ENCODE measurements at places on chromosomes 3 and 15.

DNA sequence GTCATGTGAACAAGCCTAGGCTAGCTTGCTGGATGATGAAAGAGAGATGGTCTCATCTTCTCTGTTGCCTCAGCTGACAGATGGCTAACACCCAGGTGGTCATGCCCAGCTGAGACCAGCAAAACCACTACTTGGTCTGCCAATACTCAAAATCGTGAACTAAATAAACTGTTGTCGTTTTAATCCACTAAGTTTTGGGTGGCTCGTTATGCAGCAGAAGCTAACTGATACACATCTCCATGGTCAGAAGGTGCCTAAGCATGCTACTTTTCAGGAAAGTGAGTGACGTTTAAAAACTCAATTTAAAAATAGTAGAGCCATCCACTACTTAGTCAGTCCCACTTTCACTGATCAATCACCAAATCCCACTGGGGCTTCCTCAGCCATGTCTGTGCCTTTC is 52.8 kb downstream of the CCR4 start:
- no peak for DNase-seq

- no peak for DNase-seq
Measured at GRCh38 chr15:55654561-55655031, 66.5 kb upstream of the PYGO1 start.

DNA sequence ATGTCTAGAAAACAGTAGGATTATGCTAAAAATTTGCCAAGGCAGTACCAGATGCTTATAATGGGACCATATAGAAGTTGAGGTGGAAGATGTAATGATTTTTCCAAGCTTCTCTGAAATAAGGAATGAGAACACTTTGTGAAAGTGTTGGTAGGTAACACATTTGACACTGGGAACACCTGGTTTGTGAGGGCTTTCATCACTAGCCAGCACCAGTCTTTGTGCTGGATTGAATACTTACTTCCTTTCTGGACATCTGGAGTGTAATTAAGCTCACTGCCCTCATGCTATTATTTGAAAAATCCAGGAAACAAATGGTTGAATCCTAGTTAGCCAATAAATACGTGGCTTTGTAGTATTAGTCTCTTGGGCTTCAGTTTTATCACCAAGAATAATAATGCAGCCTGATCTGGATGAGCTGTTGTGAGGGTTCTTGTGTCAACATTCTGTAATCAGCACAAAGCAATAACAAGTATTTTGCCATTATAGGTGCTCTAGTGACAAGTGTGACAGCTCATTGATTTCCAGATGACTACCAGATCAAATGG is 12.9 kb downstream of the CCDC80 start:
- no peak for DNase-seq

DNA sequence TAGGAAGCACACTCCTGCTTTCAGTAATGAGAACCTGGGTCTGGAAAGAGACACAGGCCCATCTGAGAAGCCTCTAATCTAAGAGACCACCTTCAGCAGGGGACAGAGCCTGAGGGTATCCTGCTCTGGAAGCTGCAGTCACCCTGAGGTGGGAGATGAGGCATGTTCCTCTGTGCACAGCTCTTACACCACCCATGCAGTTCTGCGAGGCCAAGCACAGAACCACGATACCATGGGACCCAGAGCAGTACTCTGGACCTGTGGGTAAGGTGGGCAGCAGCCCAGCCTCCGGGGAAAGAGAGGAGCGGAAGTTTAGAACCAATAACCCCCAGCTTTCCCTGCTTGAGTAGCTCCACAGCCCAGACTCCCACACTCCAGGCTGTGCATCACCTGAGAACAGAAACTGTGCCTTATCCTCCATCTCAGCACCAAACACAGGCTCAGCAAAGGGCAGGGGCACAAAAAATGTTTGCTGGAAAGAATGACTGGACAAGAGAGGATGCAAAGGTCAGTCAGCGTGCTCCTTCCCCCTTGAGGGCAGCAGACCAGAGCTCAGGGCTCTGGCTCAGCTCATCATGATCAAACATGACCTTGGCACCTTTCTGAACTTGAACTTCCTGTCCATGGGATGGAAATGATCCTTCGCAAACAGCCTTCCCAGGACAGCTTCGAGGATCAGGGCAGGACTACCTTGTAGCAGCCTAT is 43.1 kb downstream of the RBPMS2 start:
- no peak for DNase-seq

- no peak for DNase-seq
Measured at GRCh38 chr3:1969281-1969680, 129.4 kb upstream of the CNTN4 start.

GRCh38 chr3:57919987-57920386 is 88.2 kb upstream of the FLNB start:
- DNase-seq = no peak

- no peak for DNase-seq
Measured at GRCh38 chr3:184345317-184346144, 8.1 kb downstream of the FAM131A start.

DNA sequence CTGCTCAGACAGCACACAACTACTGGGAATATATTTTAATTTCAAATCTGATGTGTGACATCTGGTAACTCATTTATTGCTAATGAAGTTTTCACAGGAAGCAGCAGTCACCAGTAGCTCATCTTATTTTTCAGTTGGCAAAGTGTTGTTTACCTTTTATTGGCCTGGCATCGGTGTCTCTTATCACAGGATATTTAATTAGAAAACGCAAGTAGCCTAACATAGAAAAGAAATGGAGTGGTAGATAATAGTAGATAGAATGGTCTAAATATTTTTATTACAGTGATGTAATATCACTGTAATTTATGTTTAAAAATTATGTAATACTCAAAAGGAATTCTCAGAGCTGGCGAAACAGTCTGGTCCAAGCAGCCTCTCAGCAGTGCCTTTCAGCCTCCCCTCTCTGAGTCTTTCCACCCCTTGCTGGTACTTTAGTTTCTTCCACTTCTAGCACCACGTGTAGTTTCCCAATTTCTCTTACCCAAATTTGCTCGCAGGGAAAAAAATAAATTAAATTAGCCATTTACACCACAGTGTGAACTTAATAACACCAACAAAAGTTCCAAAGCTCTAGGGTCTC is 31.9 kb downstream of the AGTR1 start:
- DNase-seq = no peak

DNA sequence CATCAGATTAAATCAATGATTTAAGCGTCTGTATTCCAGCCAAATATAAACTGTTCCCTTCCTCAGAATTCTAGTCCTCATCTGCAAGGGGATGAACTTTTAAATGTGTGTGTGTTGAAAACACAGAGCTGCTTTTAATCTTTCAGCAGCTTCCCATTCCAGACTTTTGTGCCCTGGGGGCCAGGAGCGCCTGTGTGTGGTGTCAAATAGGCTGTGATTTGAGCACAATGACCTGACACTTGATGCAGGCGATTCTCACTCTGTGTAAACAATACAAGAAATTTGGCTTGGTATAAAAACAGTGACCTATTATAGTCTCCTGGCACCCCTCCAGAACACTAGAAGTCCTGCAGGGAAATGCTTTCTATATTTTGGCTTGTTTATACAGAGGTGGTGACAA is 274.6 kb upstream of the ROPN1 start:
- DNase-seq = no peak

- DNase-seq = no peak
Measured at GRCh38 chr3:185187391-185187790, 34.5 kb upstream of the C3orf70 start.

DNA sequence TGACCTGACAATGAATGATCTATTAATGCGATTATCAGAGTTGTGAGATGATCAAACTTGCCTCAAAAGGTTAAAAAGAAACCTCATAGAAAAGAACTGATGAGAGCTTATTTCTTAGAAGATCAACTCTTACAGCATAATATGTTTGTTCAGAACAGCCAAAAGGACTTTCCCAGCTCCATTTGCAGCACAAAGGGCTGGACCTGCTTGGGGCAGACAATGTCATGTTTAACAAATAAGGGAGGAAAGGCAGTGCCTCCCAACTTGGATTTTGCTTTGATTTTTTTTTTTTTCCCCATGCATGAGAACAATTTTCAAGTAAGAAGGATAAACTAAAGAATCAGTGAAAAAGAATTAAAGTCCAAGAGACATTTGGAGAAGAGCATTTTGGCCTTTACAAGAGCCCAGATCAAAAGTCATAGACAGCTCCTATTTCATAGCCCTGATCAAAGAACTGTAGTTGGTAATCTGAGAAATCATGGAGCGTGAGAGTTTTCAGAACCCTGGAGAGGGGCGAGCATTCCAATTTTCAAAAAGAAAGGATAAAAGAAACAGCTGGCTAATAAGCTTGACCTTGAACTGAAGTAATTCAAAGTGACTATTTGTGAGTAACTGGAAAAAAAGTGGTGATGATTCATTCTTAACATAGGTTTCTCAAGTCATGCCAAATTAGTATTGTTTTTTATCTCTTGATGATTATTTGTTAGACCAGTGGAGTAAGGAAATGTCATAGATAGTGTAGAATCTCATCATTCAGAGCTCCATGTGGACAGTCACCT is 136.0 kb upstream of the CFAP20DC start:
- DNase-seq = no peak

Measured in activated CD8-positive, alpha-beta memory T cell treated with anti-CD3 and anti-CD28 coated beads, Interleukin-2, amount 50 U/mL, for 48 hours (primary cell).